WTC11 (cell line): ENCODE measurements at places on chromosomes 12 and 14. TPM values are rescaled to one million over a fixed set of nuclear protein-coding genes. Genes with fewer than 3 reads are reported as not detected.

Gene ZDHHC22
- total RNA-seq = 38.6 to 47.7 TPM (median 39.3 TPM) in 3 replicates

Gene METTL1
- total RNA-seq = 25.5 to 31.7 TPM (median 28.6 TPM) in 3 replicates

Gene HOXC4
- total RNA-seq = 0.14 to 0.46 TPM (median 0.30 TPM) in 3 replicates

DNA sequence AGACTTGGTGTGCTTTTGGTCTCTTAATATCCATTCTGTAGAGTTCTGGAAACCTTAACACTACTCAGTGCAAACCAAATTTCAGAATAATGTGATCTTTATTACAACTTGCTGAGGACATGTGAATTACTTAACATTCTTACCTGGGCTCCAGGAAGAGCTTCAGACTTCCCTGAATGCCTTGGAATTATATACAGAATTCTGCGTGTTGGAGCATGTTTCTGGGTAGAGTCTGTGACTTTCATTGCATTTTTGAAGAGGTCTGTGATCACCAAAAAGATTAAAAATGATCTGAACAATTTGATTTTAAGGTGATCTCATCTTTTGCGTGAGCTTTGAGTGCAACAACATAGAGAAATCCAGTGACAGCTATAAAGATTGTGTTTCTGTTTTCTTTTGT lies 35.4 kb downstream of the ZDHHC17 start:
- no peak for DNase-seq

GRCh38 chr12:102659200-102659911 lies 179.0 kb upstream of the IGF1 start:
- no peak for DNase-seq

GRCh38 chr12:128930606-128931005 lies 77.3 kb downstream of the GLT1D1 start:
- no peak for DNase-seq
